Activated naive CD4-positive, alpha-beta T cell treated with anti-CD3 and anti-CD28 coated beads, Interleukin-2, amount 50 U/mL, for 16 hours (primary cell): ENCODE measurements at places on chromosomes 2 and 18.

DNA sequence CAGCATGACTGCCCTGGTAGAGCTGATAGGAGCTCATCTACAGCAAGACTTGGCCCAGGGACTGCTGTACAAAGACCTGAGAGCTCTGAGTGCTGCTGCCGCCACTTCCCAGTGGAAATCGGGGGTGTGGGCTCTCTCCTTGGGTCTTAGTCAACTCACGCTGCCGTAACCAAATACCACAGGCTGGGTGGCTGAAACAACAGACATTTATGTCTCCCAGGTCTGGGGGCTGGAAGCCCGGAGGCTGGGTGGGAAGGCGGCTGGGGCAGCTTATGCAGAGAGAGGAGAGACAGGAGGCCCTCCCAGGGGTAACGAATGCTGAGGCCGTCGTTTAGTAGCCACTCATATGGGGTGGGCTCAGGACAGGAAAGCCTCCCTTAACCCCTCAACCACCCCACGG, 15.4 kb upstream of the MAL start:
- DNase-seq, result no peak

DNA sequence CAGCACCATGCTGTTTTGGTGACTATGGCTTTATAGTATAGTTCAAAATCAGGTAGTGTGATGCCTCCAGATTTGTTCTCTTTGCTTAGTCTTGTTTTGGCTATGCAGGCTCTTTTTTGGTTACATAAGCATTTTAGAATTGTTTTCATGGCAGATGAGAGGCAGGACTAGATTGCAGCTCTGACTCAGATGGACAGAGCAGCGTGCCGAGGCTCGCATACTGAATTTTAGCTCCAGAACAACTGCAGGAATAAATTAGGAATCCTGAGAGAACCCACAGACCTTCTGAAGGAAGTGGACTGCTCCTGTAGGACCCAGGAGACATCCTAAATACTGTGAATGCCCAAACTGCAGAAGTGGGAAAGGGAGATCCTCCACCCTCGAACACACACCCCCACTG, 141.6 kb downstream of the NETO1 start:
- no peak for DNase-seq

- DNase-seq, result no peak
Observed at GRCh38 chr2:219701847-219702634, 74.6 kb downstream of the SLC4A3 start.

DNA sequence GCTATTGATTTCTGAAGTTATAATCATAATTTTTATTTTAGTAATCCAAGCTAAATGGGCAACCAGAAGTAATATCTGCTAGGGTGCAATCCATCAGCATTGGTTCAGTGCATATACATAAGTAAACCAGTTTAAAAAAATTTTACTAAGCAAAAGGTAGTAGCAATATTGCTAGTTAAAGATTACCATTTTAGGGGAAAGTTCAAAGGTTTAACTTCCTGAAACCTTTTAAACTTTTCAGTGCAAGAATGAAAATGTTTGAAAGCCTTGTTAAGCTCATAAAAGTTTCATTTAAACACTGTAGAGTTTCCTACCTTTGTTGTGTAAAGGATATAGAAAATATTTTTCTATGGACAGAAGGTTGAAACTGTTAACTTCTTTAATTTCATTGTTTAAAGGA, 31.0 kb upstream of the EPB41L5 start:
- no peak for DNase-seq

DNA sequence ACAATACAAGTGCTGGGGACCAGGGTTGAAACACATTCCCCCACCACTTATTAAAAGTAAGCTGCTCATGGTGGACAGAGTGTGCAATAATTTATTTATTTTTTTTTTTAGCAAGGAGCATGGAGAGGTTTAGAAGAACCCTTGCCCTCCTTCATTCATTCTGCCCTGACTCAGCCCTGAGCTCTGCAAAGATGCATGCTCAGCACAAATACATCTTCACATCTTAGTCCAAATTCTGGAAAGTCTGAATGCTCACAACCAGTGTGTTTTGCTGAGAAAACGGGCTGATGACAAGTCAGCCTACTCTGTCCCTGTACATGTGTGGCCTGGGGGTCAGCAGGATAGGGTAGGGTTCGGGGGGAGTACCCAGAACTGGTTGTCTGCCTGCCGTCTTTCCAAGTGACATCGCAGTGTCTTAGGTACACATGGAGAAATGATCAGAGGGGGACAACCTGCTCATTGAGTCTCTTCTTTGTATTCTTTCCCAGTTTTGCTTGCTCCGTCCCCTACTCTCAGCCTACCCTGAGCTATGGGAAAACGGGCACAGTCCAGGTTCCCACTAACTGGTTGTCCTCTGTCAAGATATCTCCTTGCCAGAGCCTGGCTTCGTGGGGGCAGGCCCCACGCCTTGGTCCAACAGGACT, 76.4 kb downstream of the ADD2 start:
- no peak for DNase-seq

DNA sequence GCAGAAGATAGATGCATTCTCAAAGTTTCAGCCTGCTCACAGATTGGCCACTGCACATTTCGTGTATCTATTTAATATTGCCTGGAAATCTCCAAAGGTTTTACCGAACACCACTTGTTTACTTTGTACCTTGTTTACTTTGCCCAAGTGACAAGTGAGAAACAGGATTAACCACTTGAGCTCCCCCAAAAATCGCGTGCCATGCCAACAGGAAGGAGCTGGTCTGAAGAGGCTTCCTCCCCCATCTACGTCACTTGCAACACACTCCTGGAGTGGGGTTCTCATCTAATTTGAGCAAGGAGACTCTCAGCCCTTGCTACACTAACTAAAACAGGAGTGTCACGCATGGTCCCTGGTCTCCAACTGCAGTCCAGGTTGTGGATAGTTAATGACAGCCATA, 212.5 kb upstream of the TMEM200C start:
- no peak for DNase-seq

DNA sequence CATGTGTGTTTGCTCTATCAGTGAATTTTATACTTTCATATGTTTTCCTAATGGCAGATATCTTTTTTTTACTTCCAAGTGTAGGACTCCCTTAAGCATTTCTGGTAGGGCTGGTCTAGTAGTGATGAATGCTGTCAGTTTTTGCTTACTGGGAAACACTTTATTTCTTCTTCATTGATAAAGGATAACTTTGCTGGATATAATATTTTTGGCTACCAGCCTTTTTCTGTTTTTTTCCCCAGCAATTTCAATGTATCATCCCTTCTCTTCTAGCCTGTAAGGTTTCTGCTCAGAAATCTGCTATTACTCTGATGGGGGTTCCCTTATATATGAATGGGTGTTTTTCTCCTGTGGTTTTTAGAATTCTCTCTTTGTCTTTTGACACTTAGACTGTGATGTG, 980.6 kb upstream of the PIK3C3 start:
- DNase-seq, result no peak

DNA sequence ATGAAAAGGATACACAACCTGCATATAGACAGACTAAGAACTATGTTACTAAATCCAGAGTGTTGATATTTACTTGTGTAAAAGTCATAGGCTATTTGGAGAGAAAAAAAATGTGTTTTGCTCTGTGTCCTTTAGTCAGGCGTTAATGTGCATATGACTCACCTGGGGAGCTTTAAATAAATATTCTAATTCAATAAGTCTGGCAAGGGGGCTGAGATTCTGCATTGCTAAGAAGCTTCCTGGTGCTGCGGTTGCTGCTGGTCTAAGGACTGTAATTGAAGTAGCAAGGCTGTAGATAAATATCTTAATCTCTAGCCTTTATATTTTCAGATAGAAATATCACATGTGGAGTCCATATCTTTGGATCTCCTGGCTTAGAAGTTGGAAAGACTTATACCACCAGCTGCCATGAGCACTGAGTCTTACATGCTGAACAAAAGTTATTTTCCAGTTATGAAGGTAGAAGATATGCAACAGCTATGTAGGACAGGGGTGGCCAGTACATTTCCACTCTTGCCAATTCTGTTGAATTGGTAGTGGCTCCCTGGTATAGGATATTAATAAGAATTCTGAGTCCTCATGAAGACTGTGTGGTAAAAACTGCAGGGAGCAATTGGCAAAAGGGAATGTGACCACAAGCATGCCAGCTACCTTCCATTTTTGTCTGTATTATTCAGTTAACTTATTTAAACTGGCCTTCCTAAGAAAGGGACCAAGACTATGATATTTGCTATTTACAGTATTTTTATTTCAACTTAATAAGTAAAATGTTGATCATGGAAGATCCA, 4.8 kb downstream of the SPAG16 start:
- no peak for DNase-seq

- DNase-seq, result no peak
Observed at GRCh38 chr2:119245076-119245840, 21.6 kb downstream of the STEAP3 start.
